ENCODE measurements at places on chromosomes 2 and 18.

GRCh38 chr2:16584824-16585540 is 80.7 kb downstream of the CYRIA start:
- DNase-seq = no peak

GRCh38 chr2:120434492-120435308 is 88.8 kb downstream of the INHBB start:
- DNase-seq = no peak

DNA sequence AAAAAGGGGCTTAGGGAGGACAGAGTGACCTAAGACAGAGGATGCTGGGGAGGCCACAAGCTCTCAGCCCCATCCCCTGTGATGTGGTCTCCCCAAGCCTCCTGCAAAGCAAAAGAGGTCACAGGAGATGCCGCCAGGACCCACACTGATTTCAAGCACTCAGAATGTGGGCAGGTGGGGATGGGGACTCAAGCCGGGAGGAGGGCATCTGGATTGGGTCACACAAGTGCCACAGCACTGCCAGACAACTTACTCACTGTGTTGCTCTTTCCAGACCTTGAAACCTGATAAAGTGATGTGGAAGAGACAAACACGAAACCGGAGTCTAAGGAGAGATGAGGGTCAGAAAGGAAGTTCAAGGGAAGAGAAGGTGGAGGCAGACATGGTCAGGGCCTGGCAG is 95.7 kb downstream of the TTC32 start:
- DNase-seq = no peak

- no peak for DNase-seq
Observed at GRCh38 chr2:174613531-174613930, 15.9 kb upstream of the WIPF1 start.

DNA sequence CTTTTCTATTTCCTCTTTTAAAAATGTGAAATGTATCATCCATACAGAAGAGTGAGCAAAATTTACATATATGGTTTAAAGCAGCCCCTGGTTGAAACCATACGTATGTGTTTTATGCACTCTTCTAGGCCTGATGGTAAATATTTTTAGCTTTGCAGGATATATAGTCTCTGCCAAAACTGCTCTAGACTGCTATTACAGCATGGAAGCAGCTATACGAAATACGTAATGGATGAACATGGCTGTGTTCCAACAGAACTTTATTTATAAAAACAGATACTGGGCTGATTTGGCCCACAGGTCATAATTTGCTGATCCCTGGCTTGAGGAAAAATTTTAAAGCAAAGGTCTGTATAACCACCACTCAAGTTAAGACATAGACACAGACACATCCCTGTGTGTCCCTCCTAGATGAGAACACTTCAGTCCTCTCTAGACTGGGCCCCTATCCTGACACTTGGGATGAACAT is 42.5 kb upstream of the ATP8B1 start:
- DNase-seq = no peak

DNA sequence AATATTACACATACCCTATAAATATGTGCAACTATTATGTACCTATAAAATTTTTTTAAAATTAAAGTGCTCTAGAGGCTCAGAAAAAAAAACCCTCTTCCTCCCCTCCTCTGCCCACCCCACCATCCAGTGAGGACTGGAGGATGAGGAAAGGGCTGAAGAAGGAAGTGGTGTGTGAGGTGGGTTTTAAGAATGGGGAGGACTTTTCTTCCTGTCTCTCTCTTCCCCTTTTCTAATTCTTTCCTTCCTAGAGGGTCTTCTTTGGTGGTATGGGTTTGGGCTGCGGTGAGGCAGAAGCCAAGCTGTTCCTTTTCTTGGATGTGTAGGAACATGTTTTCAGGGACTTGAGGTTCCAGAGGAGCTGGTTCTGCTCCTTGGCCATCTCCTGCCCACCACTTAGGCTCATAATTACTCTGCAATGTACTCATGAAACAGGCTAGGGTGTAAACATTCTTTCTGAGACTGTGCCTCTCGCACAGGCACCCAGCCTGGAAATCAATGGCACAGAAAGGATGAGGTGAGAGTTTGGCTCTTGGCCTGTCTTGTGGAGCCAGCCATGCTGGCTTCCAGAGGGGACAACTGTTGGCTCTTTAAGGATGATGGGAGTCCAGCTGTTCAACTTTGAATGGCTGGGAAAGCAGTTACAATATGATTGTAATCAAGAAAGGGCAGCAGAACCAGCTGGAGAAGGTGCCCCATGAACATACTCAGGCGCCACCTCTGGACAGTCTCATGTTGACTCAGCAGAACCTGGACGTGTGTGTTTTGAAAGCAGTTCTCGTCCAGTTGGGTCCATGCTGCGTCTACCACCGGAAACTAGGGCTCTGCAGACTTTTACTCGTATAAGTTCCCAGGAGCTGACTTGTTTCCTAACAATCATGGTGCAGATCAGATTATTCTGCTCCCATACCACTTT is 38.3 kb downstream of the IL1RL2 start:
- DNase-seq = no peak

GRCh38 chr2:86397986-86398385 is 43.2 kb upstream of the KDM3A start:
- no peak for DNase-seq

- DNase-seq = no peak
Observed at GRCh38 chr2:207467716-207468347, 61.9 kb upstream of the CREB1 start.

DNA sequence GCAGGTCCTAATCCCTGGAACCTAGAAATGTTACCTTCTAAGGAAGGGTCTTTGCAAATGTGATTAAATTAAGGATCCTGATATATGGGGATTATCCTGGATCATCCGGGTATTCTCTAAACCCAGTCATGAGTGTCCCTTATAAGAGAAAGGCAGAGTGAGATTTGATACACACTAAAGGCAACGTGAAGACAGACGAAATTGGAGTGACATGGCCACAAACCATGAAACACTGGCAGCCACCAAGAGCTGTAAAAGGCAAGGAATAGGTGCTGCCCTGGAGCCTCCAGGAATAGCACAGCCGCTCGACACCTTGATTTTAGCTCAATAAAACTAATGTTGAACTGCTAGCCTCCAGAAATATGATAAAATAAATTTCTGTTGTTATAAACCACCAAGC is 45.0 kb downstream of the TPGS2 start:
- DNase-seq = no peak

- DNase-seq = no peak
Observed at GRCh38 chr2:66899109-66899508, 464.2 kb downstream of the MEIS1 start.

GRCh38 chr2:191328150-191328809 is 83.1 kb downstream of the MYO1B start:
- no peak for DNase-seq

GRCh38 chr2:104312684-104313083 is 541.2 kb upstream of the POU3F3 start:
- no peak for DNase-seq

DNA sequence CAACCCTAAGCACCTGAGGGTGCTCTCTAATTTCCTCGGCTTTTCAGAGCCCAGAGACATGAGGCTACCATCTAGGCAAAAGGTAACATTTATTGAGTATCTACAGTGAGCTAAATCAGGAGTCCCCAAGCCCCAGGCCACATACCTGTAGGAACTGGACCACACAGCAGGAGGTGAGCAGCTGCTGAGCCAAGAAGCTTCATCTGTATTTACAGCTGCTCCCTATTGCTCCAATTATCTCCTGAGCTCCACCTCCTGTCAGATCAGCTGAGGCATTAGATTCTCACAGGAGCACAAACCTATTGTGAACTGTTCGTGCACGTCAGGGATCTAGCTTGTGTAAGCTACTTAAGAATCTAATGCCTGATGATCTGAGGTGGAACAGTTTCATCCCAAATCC is 70.2 kb downstream of the RND3 start:
- DNase-seq = no peak

DNA sequence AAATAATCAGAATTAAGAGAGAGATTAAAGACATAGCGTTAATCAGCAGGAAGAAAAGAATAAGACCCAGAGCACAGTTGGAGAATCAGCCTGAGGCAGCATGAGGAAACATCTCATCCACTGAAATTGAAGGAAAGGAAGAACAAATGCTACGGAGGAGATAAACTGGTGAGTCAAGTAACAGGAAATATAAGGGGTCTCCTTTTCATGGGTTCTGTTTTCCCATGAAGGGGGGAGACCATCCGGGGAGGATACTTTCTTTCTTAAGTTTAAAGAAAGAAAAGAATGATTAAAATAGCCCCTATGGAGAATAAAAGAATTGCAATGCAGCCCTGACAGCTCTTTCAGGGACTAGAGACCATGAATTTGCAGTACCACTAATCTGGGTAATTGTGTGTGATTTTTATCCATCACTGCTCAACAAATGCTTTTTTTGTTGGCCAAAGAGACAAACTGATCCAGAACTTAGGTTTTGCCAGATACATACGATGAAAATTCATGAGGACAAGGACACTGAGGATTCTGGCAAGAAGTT is 17.7 kb downstream of the ROCK2 start:
- DNase-seq = no peak

GRCh38 chr2:210756855-210757254 is 200.5 kb downstream of the CPS1 start:
- DNase-seq = no peak

DNA sequence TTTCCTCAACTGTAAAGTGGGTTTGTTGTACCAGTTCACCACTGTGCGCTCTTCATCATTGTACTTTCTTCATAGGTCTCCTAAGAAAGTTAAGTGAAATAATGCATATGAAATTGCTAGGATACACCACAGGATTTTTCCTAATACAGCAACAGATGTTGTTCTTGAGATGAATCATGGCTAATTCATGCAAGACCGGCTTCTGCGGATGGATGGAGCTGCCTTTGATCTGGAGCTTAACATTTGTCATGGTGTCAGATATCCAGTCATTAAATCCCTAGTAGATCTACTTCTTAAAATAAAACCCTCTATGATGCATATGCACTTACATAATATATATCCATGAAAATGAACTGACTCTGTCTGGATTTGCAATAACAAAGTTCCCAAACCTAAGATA is 114.1 kb downstream of the COL6A3 start:
- no peak for DNase-seq

DNA sequence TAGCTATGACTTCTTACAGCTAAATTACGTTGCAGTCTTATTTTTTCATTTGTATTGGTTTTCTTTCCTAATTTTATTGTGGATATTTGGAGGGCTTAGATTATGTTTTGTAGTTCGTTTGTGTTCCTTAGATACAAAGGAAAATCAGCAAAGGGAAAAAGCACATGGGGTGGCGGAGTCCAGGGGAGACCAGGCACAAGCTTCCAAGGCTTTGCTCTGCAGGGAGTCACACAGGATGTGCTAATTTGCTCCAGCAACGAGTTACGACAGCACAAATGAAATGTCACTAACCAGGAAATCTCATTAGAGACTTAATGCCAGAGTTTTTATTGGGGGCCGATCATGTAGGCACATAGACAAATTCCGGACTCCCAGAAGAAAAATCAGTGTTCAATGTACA is 60.5 kb upstream of the CABYR start:
- DNase-seq = no peak

DNA sequence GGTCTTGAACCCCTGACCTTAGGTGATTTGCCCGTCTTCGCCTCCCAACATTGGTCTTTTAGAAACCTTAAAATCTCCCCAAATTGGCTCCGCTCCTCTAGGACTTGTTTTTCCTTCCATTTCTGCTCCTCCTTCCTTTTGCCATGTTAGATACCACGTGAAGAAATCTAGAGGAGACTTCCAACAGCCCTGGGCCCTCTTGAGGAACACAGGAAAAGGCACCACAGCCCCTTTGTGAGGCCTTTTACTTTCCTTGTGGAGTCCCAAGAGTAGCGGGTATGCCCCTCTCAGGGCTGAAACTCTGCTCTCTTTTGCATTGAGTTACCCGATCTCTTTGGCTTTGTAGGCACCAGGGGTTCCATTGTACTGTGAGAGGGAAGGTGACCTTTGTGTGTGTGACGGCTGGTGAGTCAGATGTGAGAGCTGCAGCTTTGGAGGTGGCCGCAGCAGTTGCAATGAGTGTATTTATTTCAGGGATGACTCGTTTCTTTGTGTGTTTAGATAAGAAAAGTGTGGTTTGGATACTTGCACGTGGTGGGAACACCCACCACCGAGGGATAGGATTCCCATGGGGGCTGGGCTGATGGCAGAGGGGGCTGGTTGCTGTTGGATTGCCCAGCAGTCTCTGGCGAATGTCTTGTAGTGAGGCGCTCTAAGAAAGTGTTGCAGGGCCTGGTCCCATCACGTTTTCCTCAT is 218.4 kb upstream of the HS6ST1 start:
- DNase-seq = no peak

- DNase-seq = no peak
Observed at GRCh38 chr2:217714287-217714751, 288.5 kb downstream of the TNS1 start.
